ENCODE measurements at places on chromosomes 5 and 9.

DNA sequence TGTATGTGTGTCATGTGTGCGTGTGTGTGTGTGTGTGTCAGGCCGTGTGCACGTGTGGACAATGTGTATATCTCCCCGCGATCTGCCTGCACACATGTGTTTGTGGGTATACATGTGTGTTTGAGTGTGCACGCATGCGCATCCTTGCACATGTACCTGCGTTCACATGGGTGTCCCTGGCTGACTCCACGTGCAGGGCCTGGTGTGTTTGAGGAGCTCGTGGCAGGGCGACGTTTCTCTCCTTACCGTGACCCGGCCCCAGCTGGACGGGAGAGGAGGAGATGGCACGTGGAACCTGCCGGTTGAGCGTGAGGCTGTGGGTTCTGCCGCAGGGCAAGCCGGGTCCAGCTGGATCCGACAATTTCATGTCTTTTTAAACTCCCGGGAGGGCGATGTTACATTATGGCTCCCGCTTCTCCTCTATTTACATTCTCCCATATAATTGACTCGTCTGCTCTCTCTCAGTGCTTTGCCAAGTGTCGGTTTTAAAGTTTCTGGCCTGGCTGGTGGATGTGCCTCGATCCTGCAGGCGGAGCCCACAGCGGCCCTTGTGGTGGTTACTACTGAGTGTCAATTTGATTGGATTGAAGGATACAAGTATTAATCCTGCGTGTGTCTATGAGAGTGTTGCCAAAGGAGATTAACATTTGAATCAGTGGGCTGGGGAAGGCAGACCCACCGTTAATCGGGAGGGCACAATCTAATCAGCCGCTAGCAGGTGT is 5.9 kb downstream of the COL5A1 start:
- no peak for DNase-seq

GRCh38 chr5:119316086-119316485 is 39.7 kb upstream of the TNFAIP8 start:
- no peak for DNase-seq

DNA sequence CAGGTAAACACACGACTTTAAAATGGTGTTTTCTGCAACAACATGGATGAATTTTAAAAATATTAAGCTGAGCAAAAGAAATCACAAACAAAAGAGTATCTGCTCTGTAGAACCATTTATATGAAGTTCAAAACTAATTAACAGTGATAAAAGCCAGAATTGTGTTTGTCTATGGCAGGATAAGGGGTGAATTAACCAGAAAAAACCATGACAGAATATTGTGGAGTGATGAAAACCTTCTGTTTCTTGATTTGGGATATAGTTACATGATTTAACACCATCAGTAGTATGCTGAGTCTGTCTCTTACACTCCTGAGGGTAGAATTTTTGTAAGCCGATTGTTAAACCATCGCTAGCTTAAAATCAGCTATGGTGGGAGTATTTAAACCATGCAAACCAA is 101.7 kb upstream of the ZNF366 start:
- no peak for DNase-seq

DNA sequence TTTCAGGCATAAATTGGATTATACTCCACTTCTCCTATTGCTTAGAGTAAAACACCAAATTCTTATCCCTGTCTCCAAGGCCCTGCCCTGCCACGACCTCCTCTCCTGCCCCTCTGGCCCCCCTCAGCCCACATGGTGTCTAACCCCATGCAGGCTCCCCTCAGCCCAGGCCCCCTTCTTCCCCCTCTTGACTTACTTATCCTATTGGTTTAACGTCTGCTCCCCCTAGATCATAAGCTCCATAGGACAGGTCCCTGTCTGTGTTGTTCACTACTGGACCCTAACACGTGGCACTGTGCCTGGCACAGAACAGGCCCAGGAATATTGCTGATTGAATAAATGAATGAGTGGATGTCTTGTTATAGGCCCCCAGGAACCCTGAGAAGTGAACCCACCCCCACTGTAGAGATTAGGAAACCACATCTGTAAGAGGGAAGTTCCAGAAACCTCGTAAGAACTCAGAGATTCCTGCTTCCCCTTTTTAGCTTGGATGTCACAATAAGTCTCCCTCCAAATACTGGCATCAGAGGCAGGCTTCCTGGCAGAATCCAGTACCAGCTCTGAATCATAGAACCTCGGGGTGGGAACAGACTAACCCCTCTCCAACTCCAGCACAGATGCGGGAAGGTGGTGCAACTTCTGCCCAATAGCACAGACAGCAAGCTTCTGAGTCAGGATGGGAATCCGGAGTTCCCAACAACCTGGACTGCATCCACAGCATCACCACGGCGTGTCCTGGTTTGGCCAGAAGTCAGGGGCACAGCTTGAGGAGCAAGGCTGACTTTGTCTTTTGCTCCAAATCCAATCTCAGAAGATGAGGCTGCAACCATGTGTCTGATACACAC is 31.5 kb downstream of the HRH2 start:
- no peak for DNase-seq

- no peak for DNase-seq
Measured at GRCh38 chr5:13661272-13661671, 283.2 kb downstream of the DNAH5 start.

DNA sequence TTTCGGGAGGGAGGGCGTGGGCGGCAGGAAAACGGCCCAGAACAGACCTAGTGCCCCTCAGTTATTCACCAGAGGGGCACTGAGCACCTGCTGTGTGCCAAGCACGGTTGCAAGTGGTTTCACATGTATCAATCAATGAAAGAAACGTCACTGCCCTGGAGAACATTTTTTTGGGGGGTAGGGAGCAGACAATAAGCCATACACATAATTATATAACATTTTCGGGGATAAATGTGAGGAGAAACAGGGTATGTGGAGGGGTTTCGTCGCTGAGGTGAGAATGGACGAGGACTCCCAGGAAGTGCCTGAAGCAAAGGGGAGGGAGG is 444 bp upstream of the ZNF354A start:
- DNase-seq: no peak

GRCh38 chr9:120303519-120303918 is 276.4 kb downstream of the CDK5RAP2 start:
- DNase-seq: no peak

DNA sequence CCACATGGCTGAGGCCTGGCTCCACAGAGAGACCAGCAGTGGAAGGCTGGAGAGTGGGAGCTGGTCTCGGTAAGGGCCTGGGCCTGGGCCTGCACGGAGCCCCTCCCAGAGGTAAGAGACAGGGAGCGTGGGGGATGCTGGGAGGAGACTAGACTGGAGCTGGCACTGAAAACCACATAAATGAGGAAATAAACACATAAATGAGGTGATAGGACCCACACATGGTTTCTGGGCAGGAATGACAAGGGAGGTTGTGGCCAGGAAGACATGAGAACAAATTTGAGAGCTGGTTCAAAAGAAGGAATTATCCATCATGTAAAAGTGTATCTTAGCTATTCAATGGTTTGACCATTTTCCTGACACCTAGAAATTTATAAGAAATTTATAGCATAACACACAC is 451.7 kb upstream of the DAP start:
- DNase-seq: no peak

DNA sequence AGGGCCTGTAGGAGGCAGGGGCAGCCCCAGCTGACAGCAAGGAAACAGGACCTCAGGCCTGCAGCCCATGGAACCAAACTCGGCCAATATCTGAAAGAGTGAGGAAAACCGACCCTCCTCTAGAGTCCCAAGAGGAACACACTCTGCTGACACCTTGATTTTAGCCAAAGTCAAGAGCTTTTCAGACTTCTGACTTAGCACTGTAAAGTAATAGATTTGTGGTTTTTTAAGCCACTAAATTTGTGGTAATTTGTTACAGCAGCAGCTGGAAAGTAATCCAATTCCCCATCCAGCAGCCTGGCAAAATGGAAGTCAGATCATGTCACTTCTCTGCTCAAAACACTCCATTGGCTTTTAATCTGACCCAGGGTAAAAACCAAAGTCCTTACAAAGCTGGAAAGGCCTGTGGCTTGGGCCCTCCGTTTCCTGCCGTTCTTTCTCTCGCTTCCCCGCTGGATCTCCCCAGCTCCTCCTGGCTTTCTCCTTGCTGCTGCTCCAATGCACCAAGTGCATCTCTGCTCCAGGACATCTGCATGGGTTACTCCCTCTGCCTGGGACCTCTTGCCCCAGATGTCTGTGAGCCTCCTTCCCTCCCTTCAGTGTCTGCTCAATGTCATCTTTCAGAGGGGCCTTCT is 79.0 kb downstream of the C5orf15 start:
- no peak for DNase-seq

DNA sequence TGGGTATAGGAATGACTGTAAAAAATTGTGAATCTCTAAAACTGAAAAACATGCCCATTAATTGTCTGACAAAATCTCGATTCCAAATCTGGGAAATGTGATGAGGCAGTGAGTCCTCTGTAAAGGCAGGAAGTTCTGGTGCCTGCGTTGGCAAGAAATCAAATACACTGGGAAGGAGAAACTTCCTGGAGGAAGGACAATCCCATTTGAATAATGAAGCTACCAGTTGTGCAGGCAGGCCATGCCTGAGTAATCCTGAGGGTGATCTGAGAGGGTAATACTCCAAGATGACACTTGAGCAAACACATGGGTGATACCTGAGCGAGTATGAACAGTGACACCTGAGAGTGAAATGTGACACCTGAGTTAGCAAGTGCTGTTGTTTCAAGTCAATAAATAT is 49.7 kb downstream of the KIF24 start:
- DNase-seq: peak; percentile 23

GRCh38 chr9:128389395-128390149 is 18.4 kb downstream of the URM1 start:
- no peak for DNase-seq

GRCh38 chr9:10678790-10679189 is 66.0 kb upstream of the PTPRD start:
- no peak for DNase-seq

DNA sequence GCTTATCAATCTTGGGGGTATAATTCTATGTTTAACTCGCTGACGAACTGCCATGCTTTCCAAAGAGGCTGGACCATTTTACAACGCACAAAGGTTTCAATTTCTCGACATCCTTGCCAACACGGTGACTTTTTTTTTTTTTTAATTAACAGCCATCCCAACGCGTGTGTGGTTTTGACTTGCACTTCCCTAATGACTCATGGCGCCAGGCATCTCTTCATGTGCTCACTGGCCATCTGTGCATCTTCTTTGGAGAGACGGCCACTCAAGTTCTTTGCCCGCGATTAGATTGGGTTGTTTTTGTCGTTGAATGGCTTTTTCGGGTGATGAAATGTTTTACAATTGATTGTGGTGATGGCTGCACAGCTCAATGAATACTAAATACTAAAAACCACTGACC is 12.5 kb upstream of the CARD9 start:
- peak; percentile 93 for DNase-seq

Measured in NCI-H2171 (cell line).